SK-N-DZ (cell line): ENCODE measurements at places on chromosomes 2 and 18.

DNA sequence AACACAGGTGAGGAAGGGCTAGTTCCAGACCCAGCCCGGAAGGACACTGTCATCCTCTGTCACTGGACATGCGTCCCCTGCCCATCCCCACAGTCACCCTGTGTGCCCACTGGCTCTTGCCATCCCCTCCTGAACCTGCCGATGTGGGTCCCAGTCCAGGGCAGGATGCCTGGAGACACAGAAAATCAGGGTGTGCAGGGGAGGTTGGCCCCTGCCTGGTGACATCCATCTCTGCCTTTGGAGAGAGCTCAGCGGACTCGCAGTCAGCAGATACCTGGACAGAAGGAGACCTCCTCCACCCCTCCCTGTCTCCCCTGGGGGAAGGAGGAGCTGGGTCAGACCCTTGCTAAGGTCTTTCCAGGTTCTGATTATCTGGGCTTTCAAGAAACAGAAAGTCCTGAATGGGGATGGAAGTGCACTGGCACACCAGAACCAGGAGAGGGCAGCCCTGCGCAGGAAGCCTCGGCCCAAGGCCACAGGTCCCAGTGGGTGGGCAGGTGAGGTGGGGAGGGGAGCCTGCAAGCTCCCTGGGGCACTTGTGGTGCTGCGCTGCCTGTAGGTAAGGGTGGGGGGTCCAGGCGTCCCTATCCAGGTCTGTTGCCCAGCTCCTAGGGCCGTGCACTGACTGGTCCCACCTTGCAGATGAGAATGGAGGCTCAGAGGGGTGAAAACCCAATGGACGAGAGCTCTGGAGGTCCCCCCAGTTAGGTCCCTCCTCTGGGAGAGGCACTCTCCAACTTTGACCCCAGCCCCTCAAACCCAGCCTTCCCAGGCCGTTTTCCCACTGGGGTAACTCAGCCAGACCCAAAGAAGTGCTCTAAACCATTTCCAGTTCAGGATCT is 9.7 kb upstream of the OTOS start:
- peak; percentile 45 for DNase-seq

DNA sequence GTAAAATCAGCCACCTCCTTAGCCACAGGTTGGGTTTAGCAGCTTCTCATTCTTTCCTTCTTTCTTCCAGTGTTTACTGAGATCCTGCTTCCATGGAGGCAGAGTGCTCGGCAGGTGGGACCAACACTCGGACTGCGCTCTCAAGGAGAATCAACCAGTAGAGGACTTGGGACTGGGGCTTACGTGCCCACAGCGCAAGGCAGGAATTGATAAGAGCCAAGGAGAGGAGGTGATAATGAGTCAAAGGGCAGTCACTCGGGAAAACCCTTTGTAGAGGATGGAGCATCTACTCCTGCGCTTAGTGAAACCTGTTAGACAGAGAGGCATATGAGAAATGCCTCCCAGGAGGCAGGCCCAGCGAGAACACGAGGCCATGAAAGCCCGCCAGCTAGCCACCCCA is 2.9 kb upstream of the MRO start:
- DNase-seq: no peak

DNA sequence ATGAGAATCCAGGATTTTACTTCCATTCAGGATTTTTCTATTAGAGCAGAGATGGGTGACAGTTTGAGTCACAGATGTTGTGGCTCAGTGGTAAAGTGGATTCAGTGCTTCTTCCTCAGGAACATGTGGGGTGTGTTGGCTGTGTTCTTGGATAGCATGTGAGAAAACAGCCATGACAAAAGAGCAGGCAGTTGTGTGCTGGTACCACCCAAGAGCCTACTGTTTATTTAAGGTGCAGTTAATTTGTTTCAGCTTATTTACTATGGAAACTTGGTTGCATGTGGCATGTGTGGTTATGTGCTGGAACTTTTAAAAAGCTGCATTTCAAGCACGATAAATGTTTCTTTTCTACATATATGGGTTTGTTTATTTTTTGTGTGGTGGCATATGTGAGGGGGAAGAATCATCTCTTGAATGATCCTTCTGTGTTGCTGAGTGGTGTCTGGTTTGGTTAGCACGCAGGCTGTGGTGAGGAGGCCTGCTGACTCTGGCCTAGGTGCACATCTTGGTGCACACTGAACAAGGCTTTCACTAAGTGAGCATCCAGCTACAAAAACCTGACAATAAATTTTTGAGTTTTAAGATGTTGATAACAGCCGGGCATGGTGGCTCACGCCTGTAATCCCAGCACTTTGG is 67.3 kb downstream of the SPTBN1 start:
- no peak for DNase-seq

DNA sequence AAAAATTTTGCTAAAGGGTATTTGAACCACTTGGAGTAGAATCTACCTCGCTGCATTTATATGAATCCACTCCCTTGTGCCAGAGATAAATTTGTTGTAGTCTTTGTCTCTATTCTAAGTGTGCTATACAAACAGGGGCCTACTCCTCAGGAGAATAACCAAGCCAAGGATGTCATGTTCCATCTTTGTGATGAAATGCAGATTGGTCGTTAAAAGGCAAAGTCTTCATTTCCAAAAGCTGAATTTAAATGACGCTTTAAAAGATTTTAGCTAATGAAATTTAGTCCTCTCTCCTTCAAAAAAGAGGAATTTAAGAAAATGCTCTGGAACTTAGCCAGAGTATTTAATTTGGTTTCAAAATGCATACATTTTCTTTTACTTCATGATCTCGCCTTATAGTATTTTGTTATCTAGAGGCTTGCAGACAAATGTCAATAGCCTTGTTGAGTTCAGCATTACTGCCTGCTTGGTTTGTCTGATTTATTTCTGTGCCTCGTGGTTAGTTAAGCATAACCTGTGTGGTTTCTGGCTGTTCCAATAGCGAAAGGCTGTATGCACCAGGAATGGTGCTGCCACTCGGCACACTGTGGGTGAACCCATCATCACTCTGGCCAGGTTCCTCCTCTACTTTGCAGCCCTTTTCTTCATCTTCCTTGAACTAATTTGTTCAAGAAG is 417.6 kb downstream of the ZNF521 start:
- DNase-seq: peak; percentile 87

GRCh38 chr2:180991361-180991760 is 11.0 kb downstream of the UBE2E3 start:
- DNase-seq: no peak

- DNase-seq: no peak
Observed at GRCh38 chr2:20619624-20620024, 31.3 kb downstream of the HS1BP3 start.

- DNase-seq: no peak
Observed at GRCh38 chr2:219327719-219328118, 4.8 kb downstream of the RESP18 start.

DNA sequence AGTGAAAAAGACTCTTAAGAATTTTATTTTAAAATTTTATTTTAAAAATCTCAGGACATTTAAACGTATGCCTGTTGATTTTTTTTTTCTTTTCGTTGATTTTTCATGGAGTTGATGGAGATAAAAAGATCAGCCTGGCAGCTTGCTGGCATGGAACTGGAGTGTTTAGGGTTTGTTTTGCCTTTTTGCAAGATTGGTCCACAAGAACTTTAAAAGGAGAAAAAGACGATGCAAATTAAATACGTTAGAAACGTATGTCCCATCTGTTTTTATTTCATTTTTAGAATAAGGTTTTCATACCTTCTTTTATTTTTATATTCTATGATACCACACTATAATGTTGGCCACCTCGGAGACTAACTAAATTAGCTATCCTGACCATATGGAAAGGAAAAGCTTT is 254.9 kb downstream of the ARHGAP15 start:
- no peak for DNase-seq

DNA sequence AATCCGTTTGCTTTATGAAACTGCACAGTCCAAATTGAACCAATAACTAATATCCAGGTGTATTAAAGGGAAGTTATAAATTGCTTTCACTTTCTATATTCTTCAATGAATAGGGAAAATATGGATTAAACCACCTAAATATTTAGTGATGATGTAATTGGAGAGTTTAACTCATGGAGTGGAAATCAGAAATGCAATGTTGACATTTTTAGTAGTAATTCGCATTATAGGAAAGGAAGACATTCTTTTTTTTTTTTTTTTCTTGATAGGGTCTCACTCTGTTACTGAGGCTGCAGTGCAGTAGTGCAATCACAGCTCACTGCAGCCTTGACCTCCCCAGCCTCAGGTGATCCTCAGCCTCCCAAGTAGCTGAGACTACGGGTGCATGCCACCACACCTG is 321.9 kb downstream of the RNF144A start:
- no peak for DNase-seq

DNA sequence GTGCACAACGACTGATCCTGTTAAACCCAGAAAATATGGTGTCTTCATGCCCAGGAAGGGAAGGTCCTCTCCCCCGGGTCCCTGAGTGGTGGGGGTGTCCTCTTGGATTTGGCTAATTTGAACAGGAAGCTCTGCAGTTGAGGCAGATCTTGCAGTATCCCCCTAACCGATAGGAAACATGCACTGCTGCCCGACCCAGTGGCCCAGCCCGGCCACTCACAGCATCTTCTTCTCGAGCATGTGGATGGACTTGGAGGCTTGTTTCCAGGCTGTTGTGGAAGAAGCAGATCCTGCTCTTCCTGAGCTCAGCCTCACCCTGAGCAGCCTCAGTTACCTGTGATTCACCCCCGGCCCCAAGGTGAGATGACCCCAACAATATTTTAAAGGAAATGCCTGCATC is 46.4 kb upstream of the ASB1 start:
- no peak for DNase-seq
